ENCODE measurements at places on chromosomes 6 and 20.

- DNase-seq = no peak
Measured at GRCh38 chr6:152271776-152272464, 365.2 kb downstream of the SYNE1 start.

DNA sequence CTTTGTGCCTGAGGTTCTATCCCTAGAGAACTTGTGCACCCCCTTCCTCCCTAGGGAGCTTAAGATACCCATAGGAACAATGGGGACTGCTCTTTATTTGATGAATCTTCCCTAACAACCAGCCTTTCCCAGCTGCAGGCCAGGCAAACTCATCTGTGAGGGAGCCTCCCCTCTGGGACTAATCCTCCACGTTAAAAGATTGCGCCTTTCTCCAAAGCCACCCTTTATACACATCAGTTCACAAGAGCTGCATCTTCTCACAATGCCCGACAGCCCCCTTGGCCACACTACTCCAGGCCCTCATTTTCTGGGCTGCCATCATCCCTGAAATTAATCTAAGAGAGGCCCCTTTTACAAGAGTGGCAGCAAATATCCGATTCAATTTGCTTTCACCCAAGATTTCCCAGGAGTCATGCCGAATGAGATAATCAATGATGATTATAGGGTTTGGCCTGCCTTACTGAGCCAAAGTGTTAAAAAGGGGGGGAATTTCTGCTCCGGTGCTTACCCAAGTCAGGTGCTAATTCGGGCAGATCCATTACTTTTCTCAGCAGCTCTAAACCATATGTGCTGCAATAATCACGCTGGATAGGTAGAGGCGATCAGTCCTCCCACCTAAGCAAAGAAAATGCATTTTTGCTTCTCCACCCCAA lies 336.5 kb downstream of the KIF16B start:
- no peak for DNase-seq

DNA sequence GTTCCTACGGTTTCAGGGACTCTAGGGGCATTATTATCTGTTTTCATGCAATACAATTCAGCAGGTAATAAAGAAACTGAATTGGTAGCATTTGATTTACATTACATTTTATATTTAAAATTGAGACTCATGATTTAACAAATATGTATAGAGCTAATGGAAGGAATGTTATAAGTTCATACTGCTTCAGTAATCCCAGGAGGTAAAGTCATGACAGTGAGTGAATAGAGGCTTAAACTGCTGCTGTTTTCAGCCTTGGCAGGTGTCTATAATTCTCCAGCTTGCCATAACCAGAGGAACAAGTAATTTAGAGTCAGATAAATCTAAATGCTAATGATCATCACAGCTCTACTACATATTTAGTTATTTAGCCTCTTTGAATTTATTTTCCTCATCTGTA lies 360.8 kb upstream of the MANEA start:
- DNase-seq = no peak

- no peak for DNase-seq
Measured at GRCh38 chr20:47154089-47154488, 202.4 kb downstream of the ZMYND8 start.

- no peak for DNase-seq
Measured at GRCh38 chr6:89731924-89732567, 87.5 kb downstream of the MDN1 start.

DNA sequence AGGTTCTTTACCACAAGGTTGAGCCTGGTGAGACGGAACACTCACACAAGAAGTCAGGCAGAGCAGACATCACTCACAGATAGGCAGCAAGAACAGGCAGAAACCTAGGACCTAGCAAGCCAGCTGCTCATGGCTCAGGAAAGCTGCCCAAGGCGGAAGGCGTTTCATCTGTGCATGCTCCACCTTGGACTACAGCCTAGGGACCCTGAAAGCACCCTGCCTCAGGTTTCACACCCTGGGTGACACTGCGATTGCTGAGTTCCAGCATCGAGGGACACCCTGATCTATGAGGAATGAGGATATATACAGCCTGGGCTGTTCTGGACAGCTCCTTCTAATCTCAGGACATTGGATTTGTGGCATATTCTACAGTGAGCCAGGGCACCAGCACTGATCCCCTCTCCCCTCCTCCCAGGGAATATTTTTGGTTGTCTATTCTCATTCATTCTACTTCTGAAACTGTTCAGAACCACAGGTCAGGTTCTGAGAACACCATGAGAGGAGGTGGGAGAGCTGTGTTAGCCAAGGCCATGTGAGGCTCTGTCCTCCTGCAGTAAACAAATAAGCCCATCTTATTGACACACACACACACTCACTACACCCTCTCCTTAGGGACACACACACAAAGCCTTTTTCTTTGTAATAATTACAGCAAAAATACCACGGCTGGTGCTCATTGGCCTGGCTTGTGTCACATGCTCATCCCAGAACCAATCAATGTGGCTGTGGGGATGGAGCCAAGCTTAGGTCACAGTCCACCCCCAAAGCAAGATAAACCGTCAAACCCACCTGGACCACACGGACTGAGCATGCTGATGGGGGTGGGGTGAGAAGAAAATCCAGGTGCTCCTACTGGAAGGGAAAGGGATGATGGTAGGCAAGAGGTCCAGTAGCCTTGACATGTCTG lies 26.3 kb upstream of the PMEPA1 start:
- DNase-seq = no peak

DNA sequence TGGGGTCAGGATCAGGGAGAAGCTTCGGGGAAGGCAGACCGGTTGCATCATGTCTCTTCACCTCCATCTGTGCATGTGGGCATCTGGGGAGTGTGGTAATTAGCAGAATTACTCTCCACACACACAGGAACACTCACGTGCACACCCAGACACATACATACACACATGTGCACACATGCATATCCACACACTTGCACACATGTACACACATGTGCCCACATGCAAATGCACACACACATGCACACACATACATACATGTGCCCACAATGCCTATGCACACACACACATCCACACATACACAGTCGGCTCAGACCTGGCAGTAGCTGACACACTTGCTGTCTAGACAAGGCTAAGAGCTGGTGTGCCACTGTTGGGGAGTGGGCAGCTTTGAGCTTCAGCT lies 212.3 kb upstream of the PMEPA1 start:
- DNase-seq = no peak

Data from small intestine (tissue), 16 donors.